ENCODE measurements at places on chromosomes 11 and 22.

DNA sequence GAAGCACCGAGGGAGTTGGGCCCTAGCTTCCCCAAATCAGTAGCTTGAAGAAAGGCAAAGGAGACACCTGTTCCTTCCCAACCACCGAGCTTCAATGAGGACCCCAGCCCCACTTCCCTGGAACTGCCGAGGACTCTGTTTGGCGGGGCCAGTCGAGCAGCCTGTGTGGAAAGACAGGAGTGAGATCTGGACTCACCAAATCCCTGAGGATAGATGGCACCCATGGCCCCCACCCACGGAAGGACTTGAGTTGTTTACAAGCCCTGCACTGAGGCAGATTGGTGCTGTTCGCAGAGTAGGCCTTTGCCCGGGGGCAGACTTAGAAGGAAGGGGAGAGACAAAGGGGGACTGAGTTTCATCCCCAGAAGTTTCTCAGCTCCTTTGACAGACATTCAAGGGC, 64.6 kb downstream of the FEZ1 start:
- DNase-seq = no peak

DNA sequence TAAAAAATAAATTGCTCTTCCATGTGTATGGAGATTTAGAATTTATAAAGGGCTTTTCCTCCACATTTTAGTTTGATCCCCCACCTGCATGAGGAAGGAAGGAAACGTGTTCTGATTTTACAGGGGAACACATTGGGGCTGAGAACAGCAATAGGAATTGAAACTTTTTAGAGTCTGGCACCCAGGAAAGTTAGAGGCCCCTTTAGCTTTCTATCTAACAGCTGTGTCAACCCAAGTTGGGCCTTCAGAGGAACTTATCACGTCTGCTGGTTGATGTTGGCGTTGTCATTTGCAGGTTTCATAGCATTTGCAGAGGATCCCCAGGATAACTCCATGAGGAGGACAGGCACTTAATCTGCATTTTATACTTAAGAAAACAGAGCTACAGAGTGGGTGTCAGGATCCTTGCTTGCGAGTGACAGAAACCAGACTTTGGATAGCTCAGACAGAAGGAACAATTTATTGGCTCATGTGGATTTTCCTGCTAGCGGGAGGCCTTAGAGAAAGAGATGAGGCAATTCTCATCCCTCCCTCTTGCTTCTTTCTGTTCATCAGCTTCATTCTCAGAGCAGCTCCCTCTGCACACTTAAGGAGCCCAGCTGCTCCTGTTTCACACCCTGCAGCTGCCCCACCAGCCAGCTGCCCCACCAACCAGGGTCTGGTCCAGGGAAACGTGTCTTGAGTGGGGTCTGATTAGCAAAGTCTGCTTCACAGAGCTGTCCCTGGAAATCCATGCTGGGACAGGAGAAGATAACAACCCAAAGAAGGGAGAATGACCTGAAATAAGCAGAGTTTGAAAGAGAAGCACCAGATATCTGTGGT, 92.5 kb upstream of the OR4B1 start:
- DNase-seq = no peak

GRCh38 chr11:95165638-95166037, 65.4 kb downstream of the SESN3 start:
- no peak for DNase-seq

GRCh38 chr22:48404801-48405447, 1422.7 kb downstream of the BRD1 start:
- DNase-seq = no peak

DNA sequence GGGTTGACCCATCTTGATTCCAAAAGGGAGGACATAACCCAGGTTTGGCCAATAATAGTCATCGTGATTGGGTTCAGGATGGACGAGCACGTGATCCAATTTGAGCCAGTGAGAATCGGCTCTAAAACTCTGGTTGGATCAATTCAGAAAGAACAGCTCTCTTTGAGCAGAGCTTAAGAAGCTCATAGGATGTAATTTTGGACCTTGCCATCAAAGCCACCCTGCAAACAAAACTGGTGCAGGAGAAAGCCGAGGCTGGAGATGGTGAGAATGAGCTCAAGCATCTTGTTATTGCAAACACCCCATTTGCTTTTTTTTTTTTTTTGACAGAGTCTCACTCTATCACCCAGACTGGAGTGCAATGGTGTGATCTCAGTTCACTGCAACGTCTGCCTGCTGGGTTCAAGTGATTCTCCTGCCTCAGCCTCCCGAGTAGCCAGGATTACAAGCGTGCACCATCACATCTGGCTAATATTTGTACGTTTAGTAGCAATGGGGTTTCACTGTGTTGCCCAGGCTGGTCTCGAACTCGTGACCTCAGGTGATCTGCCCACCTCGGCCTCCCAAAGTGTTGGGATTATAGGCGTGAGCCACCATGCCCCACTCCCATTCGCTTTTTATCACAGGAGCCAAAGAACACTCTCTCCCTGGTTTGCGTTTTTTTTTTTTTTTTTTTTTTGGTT, 13.8 kb upstream of the MIAT start:
- DNase-seq = no peak

GRCh38 chr22:27603800-27604144, 197.8 kb downstream of the MN1 start:
- no peak for DNase-seq

GRCh38 chr11:71298016-71298550, 45.7 kb upstream of the SHANK2 start:
- no peak for DNase-seq
